ENCODE measurements at places on chromosomes 3 and 15.

DNA sequence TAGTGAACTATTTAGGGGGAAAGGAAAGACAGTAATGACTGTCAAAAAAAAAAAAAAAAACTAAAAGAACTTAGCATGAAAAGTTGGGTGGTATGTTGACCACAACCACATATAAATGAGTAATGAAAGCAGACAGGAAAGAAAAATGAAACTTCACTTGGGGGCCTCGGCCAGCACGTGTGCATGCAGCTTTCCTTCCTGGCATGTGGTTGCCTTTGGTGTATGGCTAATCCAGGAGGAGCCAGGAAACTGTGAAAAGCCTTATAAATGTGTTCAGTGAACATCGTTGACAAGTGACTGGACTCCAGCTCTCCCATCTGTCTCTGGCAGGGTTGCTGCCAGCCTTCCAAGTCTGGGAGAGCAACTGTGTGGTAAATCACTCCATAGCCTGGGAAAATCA lies 195.1 kb downstream of the DTWD1 start:
- DNase-seq: no peak

DNA sequence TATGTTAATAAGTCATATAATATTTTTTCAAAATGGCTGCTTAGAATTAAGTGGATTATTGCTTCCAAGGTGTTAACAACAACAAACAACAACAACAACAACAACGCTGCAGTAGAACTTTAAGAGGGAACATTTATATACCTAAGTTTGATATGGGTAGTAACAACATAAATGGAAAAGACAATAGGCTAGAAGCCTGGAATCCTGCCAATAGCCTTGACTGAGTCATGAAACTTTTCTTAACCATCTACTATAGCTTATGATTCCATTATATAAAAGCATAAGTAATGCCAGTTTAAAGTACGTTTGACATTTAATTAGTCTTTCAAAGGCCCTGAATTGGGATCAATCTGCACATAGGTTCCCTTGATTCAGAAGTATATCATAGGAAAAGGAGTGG lies 31.2 kb downstream of the SATB1 start:
- no peak for DNase-seq

DNA sequence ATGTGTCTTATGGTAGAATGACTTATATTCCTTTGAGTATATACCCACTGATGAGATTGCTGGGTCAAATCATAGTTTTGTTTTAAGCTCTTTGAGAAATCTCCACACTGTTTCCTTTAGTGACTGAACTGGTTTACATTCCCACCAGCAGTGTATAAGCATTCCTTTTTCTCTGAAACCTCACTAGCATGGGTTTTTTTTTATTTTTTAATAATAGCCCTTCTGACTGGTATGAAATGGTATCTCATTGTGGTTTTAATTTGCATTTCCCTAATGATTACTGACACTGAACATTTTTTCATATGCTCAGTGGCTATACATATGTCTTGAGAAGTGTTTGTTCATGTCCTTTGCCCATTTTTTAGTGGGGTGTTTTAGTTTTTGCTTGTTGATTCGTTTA lies 494.3 kb downstream of the SQOR start:
- no peak for DNase-seq

GRCh38 chr3:138027821-138028220 lies 17.9 kb downstream of the CLDN18 start:
- no peak for DNase-seq

GRCh38 chr3:160098926-160099626 lies 110.4 kb downstream of the IL12A start:
- DNase-seq: no peak
